ENCODE measurements at places on chromosomes 7 and 10.

DNA sequence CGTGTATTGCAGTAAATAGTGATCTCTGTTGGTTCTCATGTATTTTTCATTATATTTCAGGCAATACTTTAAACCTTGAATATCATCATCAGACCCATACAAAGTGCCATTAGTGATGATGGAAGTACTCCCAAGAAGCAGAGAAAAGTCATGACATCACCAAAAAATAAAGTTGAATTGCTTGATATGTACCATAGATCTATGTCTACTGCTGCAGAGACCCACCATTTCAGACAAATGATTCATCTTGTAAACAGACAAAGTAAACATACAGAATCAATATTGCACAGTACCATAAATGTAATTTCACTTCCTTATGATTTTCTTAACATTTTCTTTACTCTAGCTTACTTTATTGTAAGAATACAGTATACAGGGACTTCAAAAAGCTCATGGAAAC lies 347.8 kb downstream of the IPMK start:
- no peak for DNase-seq

DNA sequence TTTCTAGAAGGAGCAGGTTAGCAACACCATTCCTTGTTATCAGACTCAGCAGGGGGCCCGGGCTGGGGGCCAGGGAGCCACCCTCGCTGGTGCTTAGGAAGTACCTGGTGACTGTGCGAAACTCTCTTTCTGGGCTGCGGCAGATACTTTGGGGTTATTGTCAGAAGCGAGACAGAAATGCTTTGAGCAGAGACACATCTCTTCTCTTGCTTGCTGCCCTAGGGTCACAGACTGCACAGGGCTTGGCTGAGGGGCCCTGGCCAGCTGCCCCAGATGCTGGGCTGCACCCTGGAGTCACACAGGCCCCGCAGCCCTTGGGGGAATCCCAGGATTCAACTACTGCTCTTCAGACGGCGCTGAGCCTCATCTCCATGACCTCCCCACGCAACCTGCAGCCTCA lies 91.9 kb downstream of the WDFY4 start:
- no peak for DNase-seq

GRCh38 chr10:23472181-23472580 lies 33.3 kb downstream of the OTUD1 start:
- DNase-seq: no peak

- no peak for DNase-seq
These were observed 85.9 kb downstream of the CD36 start for GRCh38 chr7:80724249-80724871.

DNA sequence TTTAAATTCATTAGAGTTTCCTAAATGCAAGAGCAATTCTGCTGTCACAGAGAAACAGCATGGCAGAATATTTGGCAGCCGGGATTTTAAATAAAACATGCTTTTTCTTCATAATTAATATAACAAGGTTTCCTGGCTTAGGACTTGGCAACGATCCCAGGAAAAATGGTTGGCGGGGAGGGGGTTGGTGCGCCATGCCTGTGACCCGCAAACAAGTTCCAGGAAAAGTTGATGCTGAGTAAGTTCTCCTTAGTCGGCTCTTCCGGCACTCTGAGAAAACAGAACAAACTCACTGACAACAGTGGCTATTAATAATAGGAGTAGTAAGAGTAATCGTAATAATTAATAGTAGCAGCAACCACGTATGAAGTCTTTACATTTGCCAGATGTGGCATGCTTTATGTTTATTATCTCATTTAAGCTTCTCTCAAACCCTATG lies 4.6 kb downstream of the HABP2 start:
- no peak for DNase-seq

GRCh38 chr10:60304829-60305379 lies 84.8 kb downstream of the ANK3 start:
- DNase-seq: no peak

- peak; percentile 47 for DNase-seq
These were observed 661 bp downstream of the HECTD2 start for GRCh38 chr10:91410638-91411371.

GRCh38 chr10:125025341-125025740 lies 83.4 kb downstream of the ZRANB1 start:
- no peak for DNase-seq

DNA sequence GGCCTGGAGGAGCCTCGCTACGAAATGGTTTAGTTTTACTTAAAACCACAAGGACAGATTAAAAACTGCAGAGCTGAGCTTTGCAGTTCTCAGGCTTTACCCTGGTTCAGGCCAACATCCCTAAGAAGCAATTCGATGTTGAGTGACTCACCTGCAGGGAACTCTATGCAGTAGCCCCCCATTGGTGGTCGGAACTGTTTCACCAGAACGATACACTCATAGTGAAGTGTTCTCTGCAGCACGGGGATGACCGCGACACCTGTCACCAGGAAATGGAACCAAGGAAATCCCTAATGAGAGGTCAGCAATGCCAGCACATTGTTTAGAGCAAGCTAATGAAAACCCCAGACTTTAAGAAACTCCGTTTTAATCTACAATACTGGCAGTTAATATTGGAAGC lies 18.0 kb downstream of the NUDT5 start:
- no peak for DNase-seq

DNA sequence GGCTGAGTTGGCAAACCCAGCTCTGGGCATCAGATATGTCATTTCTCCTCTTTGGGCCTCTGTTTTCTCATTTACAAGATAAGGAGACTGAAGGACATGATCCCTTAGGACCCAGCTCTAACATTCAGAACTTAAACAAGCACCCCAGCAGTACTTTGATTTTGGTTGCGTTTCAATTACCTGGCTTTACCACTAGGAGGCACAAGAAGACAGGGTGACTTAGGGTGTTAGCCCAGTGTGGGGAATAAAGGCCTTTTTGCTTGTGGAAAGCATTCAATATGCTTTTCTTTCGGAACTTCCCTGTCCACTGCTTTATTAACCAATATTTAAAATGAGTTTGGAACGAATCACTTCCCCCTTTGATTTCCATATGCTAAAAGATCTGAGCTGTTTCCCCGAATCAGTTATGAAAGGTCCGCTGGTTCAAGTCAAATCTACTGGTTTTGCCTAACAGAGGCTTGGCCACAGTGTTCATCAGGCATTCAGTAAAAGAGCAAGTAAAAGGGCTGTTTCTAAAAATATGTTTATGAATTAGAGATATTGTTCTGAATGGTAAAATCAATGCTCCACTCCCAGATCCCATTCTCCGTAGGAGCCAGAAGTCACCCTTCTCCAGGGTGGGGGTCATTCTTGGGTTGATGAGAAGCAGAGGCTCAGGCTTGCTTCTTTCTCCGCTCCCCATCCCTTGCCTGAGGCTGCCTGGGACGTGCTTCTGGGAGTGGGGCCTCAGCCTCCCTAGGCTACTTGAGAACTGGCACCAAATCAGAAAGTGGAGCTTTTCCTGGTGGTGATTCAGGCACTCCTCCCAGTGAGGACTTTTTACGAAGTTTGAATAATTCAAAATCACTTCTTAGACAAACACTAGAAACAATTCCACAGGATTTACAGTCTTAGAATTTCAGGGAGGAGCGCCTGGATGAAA lies 105.5 kb downstream of the MYOF start:
- DNase-seq: peak; percentile 72

DNA sequence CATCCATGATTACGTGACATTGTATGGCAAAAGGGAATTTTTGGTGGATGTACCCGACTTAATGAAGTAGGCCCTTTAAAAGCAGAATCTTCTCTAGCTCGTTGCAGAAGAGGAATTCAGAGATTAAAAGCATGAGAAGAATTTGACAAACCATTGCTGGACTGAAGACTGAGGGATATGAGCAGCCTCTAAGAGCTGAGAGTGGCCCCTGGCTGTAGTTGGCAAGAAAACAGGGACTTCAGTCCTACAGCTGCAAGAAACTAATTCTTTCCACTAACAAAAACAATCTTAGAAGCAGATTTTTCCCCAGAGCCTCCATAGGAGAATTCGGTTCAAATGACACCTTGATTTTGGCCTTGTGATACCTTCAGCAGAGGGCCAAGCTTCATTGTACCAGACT lies 34.1 kb downstream of the MACC1 start:
- no peak for DNase-seq

GRCh38 chr10:71158902-71159301 lies 53.5 kb upstream of the UNC5B start:
- DNase-seq: no peak

- DNase-seq: no peak
These were observed 139.5 kb downstream of the ACTR3B start for GRCh38 chr7:152899004-152899403.

- DNase-seq: no peak
These were observed 434.8 kb downstream of the KCNMA1 start for GRCh38 chr10:77202857-77203256.

- no peak for DNase-seq
These were observed 358.5 kb downstream of the TFEC start for GRCh38 chr7:115672024-115672423.

DNA sequence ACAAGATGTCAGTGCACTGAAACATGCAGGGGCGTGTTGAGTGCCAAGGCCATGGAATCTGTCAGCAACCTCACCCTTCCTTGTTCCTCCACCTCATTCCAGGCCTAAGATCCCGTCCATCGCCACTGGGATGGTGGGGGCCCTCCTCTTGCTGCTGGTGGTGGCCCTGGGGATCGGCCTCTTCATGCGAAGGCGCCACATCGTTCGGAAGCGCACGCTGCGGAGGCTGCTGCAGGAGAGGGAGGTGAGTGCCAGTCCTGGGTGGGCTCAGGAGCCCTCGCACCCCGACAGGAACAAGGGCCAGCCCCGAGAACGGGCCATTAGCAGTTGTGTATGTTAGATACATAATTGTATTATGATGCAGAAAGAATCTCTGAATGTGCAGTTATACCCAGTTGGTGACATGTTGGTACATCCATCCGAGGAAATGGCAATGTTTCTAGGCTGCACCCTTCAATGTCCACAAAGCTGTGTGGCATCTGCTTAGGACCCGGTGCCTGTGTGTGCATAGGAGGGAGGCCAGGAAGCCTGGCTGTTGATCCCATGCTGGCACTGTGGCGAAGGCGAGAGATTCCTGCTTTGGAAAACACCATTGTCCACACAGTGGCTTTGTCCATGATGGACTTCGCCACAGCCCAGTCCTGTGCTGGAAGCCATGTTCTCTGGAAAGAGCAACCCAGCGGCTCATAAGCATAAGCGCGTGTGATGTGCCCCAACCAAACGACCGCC lies 154.2 kb downstream of the EGFR start:
- DNase-seq: no peak

DNA sequence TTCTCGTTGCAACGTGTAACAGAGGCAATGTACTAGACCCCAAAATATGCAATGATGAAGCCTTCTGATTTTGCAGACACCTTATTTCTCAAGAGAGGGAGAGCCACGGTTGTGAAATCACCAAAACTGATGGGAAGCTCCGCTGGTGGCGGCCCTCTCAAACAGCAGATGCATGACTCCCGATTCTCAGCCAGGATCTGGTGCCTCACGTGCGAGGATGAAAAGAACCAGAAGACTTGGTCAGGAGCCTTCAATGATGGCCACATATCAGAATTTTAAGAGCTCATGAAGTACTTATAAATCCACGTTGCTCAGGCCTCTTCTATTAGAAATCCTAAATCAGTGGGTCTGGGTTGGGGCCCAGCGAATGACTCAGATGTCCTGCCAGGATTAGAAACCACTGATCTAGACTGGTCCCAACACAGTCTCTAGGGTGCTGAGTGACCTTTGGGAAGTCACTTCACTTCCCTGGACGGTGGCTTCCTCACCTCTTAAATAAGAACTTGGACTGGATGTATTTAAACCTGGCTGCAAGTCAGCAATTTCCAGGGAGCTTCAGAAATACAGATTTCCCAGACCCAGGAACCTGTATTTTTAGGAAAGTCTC lies 41.9 kb upstream of the FAM180A start:
- no peak for DNase-seq

DNA sequence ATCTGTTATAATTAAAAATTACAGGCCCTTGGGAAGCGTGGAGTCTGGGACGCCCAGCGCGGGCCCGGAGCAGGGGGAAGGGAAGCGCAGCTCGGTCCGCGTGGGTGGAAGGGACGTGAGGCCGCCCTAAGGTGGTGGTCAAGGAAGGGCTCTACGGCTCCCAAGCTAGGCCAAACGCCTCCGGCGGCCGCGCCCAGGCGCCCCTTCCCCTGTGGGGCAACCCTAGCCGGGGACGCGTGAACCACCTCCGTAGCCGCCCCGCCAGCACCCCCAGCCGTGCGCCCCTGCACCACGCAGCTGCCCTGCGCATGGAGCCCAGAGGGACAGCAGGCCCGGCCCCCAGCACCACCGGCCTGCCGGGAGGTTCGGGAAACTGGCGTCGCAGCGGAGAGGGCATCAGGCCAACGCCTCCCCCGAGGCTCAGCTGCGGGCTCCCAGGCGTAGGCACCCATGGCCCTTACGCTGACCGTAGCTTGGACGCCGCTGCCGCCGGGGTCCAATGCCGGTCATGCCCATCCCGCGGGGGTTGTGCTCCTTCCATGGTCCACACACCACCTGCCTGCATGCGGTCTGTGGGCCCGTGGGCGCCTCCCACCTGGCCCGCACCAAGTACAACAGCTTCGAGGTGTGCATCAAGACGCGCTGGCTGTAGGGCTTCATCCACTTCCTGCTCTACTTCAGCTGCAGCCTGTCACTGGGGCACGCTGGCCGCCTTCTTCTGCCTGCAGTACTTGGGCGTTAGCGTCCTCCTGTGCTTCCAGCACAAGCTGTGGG lies 166.7 kb downstream of the SEPTIN7 start:
- no peak for DNase-seq

DNA sequence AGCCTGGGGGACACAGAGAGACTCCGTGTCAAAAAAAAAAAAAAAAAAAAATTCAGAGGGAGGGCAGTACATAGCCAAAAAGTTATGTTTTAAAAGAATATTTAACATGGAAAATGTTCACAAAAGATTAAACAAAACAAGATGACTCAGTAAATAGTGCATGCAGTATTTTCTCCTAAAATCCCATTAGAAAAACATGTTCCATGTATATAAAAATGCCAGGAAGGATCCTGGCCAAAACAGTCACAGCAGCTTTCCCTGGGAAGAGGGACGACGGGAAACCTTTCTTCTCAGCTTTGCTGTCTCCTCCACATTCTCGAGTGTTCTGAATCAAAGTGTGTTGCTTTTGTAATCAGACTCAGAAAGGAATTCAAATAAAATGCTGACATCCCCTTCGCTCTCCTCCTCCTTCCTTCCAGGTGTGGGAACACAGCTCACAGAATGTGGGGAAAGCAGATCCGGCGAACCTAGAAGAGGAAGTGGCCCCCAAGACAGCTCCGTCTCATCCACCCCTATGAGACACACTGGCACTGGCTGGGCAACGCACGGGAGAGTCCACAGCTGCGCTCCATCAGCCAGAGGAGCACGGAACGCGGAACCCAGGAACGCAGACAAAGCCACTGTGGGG lies 139.4 kb downstream of the MAD1L1 start:
- DNase-seq: no peak

DNA sequence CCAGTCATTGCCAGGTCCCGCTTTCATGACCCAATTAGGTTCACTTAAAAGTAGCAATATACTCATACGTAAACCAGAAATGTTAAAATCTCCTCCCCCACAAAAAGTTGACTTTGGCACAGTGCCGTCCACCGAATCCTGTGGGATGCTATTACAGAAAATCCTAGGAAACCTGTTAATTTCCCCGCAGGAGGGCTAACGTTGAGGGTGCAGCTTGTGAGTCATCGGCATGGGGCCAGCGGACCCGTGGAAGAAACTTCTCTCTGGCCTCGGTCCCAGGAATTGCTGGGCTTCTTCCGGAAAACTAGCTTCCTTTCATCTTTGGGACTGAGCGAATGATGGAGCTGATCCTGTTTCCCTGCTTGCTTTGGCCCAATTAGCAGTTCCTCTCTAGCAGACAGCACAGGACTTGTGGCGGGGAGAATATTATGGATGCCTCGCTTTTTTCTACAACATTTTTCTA lies 13.5 kb downstream of the CRYGN start:
- DNase-seq: no peak

- DNase-seq: peak; percentile 14
These were observed 60.7 kb downstream of the CD36 start for GRCh38 chr7:80699045-80699638.

Measured in NCI-H146 (cell line).